ENCODE measurements at places on chromosomes 4 and X. TPM values are rescaled to one million over a fixed set of nuclear protein-coding genes. Genes with fewer than 3 reads are reported as not detected.

- DNase-seq = no peak
Measured at GRCh38 chrX:23826216-23826615, 43.2 kb downstream of the SAT1 start.

DNA sequence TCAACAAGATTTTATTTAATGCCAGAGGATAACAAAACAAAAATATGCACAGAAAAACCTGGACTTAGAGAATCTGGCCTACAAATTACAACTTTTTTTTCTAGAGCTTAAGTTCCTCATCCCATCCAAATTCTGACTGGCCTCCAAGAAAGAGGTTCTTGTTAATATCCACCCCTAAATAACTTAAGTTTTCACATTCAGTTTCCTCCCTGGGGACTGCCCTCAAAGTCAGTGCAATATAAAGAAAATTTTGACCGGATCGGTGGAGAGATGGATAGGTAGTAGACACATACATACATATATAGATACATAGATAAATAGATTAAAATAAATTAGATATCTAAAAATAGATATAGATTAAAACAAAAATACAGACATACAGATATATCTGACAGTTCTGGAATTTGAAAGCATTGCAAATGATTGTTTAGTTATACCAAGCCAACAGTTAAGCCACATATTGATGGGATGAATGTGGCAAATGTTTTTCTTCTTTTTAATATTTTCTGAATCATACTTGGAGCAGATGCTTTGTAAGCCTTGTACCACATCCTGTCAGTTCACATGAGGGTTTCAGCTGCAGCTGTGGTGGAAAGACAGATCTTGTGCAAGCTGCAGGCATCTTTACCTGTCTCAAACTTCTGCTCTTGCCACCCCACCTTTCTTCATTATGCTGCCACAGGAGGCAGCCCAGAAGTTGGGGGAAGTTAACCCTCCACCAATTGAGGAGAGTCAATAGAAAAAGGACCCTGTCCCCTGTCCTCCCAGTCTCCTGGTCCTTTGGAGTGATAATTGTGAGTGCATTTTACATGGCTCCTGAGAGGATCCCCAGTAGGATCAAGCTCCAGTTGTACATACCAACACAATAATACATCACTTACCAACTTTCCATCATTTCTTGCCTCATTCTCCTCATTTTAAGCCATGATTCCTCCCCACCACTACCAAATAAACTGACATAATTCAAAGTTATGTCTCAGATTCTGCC is 58.5 kb upstream of the PRDM8 start:
- DNase-seq = no peak

The F9 gene
- polyA plus RNA-seq = not detected

DNA sequence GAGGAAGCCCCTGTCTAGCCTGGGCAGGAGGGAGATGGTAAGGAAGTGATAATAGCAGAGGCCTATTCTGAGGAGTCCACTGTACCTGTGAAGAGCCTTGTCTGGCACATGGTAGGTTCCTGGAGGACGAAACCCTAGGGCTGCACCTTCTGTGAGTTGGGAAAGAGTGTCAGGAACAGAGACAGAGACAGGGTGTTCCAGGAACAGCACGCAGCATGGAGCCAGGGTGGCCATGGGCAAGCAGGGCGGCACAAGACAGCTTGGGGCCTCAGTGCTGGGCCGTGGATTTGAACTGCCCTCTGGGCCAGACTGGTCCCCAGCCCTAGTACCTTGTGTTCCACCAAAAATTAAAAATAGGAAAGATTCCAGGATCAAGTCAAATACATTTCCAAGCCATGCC is 272.5 kb downstream of the EVC2 start:
- DNase-seq = no peak

- no peak for DNase-seq
Measured at GRCh38 chr4:3531318-3531878, 824 bp downstream of the LRPAP1 start.

DNA sequence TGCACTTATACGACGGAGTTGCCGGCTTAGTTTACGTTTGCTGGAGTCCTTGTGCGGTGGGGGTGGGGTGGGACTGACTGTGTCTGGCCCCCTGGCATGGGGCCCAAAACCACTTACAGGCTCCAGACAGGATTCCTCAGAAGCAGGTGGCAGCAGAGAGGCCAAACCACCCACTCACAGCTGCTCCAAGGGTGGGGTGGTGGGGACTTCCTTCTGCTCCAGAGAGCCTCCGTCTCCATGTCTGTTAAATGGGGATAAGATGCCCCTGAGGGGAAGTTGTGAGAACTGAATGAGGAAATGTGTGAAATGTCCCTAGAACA is 36.7 kb downstream of the PSAPL1 start:
- no peak for DNase-seq

DNA sequence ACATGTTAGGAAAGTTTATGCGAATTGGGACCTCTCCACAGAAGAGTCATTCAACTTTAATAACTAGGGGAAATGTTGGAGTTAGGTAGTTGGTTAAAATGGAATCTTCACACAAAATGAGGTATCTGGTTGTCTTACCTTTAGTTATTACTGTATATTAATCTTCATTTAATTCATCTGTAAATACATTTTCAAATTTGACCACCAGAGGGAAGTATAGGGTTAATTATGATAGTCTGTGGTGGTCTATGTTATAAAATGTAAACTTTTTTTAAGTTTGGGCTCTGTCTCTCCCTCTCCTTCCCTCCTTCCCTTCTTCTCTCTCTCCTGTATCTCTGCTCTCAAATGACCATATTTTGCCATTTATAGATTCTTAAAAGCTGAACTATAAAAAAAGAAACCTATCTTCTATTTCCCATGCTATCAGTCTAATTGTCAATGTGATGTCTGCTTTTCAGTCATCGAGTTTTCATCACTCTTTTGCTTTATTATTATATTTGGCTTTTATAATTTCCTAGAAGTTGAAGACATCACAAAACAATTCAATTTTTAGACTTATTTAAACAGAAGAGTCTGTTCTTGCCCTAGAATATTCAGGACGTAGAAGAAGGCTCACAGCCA is 49.8 kb downstream of the TMEM144 start:
- peak; percentile 15 for DNase-seq

All from renal pelvis (tissue), 12 donors.